Retina (tissue), 1 donor: ENCODE measurements at places on chromosomes 5 and 9.

GRCh38 chr9:8486095-8486494 lies 686.5 kb upstream of the DMAC1 start:
- no peak for DNase-seq

DNA sequence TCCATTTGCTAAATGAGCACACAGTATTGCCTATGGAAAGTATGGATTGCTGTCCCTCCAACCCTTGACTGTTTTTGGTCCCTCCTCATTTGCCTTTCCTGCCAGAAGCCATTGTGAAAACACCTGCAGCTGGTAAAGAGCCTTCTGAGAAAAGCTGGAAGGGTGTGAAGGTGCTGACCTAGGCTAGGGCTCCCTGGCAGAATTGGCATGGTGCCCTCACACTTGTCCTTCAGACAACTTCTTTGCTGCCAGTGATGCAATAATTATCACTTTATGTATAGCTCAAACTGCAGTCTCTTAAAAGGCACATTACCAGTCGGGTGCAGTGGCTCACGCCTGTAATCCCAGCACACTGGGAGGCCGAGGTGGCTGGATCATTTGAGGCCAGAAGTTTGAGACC lies 4.2 kb downstream of the TXNDC15 start:
- no peak for DNase-seq

- no peak for DNase-seq
Measured at GRCh38 chr5:137752905-137753690, 1.1 kb downstream of the HNRNPA0 start.

DNA sequence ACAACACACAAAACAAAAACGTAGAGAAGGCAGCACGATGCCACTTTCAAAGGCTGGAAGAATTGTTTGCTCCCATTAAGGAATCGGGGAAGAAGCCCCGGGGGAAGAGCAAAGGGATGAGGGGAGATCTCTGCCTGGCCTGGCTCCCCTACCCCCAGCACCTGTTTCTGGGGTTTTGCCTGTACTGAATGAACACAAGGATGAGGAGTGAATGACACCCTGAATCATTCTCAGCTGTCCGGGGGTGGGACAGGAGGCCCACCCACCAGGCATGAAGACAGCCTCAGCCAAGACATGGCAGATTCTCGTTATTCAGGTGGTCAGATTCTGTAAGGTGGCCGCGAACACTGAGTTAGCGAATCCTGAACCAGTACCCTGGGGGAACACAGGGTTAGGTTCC lies 7.5 kb downstream of the TBC1D9B start:
- DNase-seq = no peak

- DNase-seq = no peak
Measured at GRCh38 chr5:170135796-170136490, 30.2 kb downstream of the FOXI1 start.

DNA sequence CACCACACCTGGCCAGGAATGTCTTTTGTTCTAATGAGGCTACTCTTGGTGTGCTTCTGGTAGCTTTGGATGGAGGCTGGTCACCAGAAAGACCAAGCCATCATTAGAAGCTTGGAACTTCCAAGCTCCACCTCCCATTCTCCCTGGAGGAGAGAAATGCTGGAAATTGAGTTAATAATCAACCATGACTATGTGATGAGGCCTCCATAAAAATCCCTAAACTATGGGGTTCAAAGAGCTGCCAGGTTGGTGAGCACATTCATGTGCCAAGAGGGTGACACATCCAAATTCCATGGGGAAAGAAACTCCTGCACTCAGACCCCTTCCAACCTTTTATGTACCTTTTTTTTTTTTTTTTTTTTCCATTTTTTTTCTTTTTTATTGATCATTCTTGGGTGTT lies 105.5 kb upstream of the SPATA31C2 start:
- no peak for DNase-seq

GRCh38 chr5:17257705-17258273 lies 40.4 kb downstream of the BASP1 start:
- DNase-seq = no peak

- DNase-seq = no peak
Measured at GRCh38 chr5:114223866-114224265, 138.0 kb upstream of the KCNN2 start.

DNA sequence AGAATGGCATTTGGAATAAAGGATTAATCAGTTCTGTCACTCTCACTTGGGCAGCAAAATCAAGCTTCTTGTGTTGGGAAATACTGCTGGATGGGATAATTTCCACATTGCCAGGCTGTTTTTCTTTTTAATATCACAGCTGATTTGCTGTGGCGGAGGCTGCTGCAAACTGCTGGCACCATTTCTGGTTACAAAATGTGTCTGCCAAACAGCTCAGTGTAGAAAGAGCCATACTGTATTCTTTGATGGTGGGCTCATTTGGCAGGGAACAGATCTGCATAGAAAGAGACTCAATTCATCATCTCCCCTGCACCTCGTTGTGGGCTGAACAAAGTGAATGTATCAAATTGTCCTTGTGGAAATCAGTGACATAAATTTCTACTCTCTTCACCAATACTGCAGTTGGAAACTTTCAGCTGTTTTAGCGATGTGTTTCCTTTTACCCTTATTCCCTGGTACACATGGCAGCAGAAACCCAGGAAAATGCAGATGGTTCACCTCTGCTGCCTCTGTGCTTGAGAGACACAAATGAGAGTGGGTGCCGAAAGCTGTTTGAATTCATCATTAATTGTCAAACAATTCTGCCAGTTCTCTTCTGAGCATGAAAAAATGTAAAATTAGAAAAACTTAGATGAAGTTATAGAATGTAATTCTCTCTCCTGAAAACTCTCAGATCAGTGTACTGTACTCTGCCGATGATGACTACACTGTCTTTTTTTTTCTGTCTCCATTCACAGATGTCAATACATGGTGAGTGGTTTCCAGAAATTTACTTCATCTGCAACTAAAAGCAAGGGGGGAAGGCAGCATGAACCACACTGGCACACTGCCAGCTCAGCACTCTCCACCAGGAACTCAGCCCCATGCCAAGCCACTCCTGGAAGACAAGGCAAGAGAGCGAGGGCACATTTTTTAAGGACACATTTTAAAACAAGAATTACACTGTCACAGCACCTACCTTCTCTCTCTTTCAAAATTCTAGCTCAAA lies 75.0 kb downstream of the HMHB1 start:
- DNase-seq = no peak
